ENCODE measurements at places on chromosomes 11 and 22.

DNA sequence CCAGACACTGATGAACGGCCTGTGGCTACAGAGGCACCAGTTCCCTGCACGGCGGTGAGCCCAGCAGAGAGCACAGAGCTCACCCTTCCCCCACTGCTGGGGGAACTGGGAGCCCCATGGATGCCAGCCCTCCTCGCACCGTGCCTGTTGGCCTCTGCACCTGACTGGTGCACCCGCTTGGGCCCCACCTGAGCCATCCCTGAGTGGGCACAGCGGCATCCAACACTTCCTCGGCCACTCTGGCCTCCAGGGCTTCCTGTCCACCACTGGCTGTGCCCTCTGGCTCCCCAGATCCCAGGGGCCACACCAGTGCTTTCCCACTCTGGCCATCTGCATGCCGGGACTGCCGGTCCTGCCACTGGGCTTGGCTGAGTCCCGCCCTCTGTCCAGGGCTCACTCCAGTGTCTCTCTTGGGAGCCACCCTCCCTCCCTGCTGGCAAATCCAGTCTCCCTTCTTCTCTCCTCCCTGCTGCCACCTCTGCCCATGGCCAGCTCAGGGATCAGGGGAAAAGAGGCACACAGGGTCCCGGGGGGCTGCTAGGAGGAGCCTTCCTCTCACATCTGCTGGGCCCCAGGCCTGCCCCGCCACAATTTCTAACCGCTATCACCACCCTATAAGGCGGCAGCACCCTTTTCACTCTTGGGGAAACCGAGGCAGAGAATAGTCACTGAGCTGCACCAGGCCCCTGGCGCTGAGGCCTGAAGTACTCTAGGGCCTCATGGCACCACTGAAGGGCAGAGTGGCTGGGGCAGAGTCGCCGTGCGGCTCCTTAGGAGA lies 33.0 kb downstream of the GNB1L start:
- DNase-seq = no peak

- DNase-seq = no peak
Measured at GRCh38 chr11:10261821-10262220, 32.2 kb downstream of the SBF2 start.

GRCh38 chr11:75504501-75504900 lies 21.2 kb downstream of the GDPD5 start:
- no peak for DNase-seq

- no peak for DNase-seq
Measured at GRCh38 chr11:26332572-26332915, 614 bp downstream of the ANO3 start.

DNA sequence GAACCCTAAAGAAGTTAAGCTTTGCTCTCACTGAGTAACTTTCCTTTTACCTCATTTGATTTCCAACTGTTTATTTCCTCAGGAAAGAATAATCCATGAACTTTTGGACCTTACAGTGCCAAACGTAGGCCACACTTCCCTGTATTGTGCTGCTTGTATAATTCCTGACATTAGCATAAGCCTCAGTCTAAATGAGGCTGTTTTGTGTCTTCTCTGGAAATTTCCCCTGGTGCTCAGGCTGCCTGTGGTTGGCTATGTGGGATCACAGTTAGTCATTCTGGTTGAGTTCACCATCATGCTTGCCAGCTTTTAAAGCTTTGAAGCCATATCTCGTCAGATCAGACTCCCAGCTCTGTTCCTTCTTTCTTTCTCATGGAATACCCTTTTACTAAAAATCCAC lies 107.0 kb downstream of the FAM76B start:
- DNase-seq = peak; percentile 57

DNA sequence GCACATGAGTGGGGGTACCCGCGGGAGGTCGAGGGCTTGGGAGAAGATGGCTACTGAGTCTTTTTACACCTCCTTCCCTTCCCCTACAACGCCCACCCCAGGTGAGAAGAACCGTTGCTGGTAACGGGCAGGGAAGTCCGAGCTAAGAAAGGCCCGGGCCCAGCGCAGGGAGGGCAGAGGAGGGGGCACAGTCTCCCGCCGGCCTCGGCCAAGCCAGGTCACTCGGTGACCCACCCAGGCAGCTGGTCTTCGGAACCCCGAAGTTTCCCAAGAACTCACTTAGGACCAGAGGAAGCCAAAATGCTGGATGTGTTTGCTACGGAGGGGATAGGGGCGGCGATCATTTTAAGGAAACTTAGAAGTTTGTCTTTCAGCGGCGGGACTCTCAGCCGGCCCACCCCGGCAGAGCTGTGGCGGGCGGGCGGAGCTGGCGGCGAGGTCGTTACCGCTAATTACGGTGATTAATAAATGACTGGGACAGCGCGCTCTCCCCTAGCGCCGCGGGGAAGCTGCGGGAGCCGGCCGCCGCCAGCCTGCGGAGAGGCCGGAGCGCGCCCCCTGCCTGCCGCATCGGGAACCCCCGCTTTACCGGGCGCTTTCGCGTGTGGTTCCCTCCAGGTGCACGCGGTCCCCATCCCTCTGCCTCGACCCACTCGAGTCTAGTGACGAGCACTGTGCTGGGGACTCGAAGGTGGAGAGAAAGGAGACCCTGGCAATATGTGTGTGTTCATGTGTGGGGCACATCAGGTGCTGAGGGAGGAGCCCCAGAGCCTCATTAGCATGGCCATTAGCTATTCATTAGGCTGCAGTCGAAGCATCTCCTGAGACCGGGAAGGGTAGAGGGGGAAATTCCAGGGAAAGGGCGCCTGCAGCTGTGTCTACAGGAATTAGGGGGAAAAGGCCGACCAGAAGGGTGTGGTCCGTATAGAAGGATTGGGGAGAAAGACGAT lies 945 bp downstream of the ROBO3 start:
- DNase-seq = peak; percentile 47

DNA sequence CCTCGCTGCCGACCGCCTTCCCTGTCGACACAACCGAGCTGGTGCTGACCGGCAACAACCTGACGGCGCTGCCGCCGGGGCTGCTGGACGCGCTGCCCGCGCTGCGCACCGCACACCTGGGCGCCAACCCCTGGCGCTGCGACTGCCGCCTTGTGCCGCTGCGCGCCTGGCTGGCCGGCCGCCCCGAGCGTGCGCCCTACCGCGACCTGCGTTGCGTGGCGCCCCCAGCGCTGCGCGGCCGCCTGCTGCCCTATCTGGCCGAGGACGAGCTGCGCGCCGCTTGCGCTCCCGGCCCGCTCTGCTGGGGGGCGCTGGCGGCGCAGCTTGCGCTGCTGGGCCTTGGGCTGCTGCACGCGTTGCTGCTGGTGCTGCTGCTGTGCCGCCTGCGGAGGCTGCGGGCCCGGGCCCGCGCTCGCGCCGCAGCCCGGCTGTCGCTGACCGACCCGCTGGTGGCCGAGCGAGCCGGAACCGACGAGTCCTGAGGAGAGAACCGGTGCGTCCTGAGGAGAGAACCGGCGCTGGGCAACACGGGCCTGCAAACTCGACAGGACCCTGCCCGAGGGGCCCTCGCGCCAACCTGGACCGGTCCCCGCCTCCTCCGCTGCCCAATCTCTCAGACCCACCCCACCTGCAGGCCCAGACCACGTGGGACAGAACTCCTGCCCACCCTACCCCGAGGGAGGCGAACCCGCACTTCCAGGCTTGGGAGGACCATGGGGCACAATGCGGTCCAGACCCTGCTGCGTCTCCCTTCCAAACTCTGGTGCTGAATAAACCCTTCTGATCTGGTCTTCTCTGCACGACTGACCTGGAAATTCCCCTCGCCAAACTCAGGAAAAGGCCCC lies 866 bp downstream of the GP1BB start:
- DNase-seq = peak; percentile 64

DNA sequence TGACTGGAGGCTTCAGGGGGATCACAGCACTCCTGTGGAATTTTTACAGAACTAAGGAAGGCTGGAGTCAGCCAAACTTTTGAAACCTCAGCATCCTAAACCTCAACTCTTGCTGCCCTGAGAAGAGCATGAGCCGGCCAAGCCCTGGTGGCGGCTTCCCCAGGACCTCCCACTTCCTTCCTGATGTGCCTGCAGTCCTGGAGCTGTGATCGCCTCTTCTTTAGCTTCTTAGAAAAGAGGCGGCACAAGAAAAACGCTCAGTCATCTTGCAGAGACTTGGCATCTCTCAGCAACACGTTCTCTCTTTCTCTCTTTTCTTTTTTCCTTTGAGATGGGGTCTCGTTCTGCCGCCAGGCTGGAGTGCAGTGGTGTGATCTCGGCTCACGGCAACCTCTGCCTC lies 40.4 kb upstream of the AMPD3 start:
- DNase-seq = peak; percentile 30

GRCh38 chr11:12130180-12130980 lies 20.0 kb downstream of the MICAL2 start:
- DNase-seq = no peak

DNA sequence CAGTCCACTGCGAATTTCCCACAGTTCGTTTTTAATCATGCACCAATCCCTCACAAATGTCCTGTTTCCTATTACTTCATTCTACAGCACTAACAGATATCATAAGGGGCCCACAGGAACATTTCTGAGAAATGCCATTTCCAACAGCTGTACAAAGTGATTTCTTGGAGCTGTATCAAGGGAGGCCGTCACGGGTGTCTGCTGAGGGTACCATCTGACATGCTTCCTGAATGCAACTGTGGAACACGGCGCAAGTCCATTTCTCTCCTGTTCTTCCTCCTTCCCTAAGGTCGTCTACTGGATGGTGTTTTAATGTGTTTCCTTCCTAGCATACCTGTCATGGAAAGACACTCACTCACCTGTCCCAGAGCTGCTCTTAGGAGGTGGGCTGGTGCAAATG lies 320.7 kb downstream of the LARGE1 start:
- DNase-seq = no peak

GRCh38 chr11:20668131-20668809 lies 1.1 kb upstream of the NELL1 start:
- DNase-seq = no peak

GRCh38 chr22:36775586-36775963 lies 344 bp downstream of the IFT27 start:
- peak; percentile 30 for DNase-seq

DNA sequence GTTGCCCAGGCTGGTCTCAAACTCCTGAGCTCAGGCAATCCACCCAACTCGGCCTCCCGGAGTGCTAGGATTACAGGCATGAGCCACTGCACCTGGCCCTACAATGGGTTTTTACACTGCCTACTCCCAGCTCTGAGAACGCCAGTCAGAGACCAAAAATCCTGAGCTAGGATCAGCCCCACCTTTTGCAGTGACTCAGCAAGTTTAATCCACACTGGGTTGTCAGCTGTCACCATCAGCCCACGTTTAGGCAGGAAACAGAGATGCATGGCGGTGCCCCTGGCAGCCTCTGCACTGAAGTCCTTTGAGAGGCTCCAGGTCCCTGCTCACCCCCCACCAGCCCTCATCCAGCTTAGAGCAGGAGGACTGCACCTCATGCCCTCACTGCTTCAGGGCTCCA lies 117.6 kb downstream of the ARHGAP8 start:
- DNase-seq = peak; percentile 20

DNA sequence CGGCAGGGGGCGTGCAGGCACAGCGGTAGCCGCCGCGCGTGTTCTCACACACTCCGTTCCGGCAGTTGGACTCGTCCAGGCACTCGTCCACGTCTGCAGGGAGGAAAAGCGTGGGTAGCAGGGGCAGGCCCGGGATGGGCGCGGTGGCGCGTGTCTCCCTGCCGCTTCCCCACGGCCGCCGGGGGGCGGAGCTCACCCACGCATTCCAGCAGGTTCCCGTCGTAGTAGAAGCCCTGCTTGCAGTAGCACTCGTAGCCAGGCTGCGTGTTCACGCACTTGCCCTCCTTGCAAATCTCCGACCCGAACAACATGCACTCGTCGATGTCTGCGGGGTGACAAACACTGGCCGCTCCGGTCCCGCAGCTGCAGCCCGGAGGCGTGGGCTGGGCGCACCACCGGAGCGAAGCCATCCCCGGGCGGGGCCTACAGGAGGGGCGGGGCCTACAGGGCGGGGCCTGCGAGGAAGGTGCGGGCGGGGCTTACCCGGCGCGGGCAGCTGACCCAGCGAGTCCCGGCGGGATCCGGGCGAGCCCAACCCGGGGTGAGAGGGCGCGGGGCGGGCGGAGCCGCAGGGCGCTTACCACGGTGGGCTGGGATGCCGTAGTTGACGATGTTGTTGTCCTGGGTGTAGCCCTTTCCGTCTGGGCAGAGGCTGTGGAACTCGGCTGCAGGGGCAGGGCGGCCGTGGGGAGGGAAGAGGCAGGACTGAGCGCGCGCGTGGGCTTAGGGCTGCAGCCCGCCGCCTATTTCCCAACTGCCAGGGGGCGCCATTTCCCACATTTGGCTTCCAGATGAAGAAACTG lies 15.6 kb downstream of the SCYL1 start:
- DNase-seq = peak; percentile 93

DNA sequence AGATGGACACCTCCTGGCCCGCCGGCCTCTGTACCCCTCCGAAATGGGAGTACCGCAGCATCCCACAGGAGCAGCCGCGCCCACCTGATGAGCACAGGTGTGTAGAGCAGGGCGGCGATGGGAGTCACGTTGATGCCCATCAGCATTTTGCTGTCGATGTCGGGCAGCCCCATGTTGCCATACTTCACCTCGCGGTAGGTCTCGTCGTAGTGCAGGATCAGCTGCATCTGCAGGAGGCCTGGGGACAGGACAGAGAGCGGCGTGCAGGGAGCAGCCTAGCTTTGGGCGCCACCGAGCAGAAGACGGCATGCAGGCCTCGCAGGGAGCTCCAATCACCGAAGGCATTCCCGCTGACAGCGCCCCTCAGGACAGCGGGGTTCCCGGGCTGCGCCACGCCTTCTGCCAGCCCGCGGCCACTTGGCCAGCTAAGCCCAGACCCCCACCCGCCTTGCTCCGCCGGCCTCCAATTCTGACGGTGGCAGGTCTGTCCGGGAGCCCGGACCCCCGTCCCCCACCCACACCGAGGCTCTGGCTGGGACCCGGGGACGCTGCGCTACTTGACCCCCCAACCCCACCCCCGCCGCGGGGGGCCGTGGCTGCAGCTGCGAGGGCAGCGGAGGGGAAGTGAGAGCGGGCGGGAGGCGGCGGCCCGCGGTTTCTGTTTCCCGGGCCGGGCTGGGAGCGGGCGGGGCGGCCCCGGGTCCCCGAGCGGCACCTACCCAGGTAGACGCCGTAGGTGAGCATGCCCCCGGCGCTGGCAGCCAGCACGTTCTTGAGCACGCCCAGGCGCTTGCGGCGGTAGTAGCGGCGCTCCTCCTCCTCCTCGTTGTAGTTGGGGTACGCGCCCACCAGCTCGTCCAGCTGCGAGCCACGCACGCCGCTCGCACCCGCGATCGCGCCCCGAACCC lies 705 bp downstream of the UNC93B1 start:
- DNase-seq = peak; percentile 37

GRCh38 chr11:61484541-61484940 lies 24.0 kb upstream of the LRRC10B start:
- DNase-seq = no peak

DNA sequence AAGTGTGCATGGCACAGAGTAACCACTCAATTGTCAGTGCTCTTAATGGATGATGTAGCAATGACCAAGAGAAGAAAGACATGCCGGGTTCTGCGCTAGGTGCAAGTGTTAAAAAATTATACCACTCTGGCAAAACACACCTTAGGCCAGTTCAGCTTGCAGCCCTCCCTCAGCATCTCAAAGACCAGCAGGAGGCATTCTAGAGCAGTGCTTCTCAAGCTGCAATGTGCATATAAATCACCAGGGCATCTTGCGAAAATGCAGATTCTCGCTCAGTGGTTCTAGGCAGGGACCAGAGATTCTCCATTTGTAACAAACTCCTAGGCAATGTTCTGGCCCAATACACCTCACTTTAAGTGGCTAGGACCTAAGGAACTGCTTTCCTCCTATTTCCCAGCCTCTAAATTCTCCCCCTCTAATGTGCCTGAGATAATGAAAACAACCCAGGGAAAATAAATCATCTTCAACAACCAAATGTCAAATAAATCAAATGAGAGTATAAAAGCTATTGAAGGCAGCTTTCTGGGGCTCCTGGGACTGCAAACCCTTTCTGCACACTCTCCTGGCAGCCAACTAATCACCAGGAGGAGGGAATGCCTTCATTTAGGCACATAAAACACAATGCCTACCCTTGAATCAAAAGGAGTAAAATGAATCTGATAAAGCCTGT lies 337.2 kb upstream of the API5 start:
- DNase-seq = no peak
